ENCODE measurements at places on chromosomes 4 and X.

DNA sequence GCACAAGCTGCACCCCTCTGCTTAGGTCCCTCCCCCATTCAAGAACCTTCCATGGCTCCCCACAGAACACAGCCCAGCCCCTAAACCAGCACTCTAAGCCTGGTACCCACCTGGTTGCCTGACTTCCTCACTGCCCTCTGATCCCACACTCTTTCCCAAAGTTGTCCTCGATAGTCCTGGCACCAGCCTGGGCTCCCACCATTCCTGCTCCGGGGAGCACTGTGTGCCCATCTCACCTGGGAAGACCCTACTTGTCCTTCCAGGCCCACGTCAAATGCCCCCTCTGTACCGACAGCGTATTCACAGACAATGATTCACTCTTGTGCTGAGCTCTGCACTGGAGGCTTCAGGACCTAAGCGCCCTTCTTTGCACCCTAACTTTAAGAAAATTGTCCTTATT lies 40.1 kb downstream of the ABLIM2 start:
- DNase-seq = no peak

DNA sequence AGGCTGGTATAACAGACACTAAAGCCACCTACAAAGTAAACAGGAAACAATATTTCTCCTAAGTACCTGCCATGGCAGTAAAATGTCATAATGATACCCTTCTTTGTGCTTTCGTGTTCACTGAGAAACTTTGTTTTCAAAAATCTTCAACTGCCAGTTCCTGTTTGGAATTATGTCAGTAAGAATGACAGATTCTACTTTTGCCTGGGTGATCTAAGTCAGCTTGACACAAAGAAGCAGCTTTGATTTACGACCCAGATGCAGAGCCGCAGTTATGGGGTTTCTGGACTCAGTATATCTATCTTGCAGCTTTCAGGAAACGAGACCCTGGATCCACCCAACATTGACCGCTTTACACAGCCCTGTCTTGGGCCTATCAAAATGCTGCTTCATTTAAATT lies 71.2 kb downstream of the SNX25 start:
- peak; percentile 34 for DNase-seq

DNA sequence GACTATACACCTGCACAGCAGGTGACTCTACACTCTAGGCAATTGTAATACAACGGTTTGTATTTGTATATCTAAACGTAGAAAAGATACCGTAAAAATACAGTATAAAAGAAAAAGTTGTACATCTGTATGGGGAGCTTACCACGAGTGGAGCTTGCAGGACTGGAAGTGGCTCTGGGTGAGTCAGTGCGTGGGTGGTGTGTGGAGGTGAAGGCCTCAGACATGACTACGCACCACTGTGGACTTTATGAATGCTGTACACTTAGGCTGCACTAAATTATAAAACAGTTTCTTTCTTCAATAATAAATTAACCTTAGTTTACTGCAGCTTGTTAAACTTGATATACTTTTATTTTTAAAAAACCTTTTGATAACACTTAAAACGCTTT lies 85.0 kb upstream of the FAT1 start:
- no peak for DNase-seq

- DNase-seq = no peak
Measured at GRCh38 chrX:22603060-22603459, 330.3 kb downstream of the CBLL2 start.

DNA sequence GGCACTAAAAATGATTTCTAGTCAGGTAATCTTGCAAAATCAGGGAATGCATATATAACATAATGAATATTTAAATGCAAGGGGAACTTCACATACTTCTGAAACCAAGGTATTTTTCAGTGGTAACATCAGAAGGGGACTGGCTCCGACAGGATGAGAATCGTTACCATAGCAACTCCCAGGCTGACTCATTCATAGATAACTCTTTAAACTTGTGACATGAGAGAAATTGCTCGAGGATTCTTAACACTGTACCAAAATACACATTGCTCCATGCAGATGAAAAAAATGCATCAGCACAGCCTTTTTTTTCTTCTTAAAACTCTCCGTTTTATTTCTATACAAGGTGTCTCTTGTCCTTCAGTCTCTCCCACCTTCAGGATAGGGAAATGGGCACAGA lies 114.3 kb downstream of the GABRB1 start:
- DNase-seq = no peak

DNA sequence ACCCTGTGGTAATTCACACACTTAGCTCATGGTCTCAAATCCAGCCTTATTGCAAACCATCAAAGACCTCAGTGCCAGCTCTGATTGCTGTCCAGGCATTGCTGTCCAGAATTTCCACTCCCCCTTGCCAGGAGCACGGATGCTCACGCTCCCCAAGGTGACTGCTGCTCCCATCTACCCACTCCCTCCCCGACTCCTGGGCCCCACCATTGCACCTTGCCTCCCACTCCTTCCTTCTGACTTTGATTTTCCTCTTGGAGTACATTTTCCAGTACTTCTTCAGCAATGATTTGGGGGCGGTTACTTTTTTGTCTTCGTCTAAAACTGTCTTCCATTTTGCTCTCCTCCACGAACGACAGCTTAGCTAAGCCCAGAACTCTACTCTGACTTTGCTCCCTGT lies 11.5 kb downstream of the ZFYVE28 start:
- no peak for DNase-seq

- no peak for DNase-seq
Measured at GRCh38 chr4:40613456-40613855, 16.2 kb downstream of the RBM47 start.

DNA sequence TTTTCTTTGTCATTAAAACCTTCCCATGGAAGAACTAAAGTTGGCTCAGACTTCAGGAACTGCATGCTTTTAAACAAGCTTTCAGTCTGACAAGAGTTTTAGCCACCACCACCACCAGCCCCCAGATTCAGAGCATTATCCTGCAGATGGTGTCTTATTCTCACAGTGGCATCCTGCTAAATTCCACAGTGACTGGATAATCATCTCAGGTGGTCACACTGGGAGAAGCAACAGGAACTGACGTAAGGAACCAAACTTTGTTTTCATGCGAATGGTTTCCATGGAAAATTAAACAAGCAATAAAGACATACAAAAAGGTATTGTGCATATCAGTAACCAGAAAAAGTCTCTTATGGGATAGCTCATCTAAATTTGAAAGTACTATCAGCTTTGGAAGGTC lies 370.7 kb downstream of the FBXW7 start:
- no peak for DNase-seq

DNA sequence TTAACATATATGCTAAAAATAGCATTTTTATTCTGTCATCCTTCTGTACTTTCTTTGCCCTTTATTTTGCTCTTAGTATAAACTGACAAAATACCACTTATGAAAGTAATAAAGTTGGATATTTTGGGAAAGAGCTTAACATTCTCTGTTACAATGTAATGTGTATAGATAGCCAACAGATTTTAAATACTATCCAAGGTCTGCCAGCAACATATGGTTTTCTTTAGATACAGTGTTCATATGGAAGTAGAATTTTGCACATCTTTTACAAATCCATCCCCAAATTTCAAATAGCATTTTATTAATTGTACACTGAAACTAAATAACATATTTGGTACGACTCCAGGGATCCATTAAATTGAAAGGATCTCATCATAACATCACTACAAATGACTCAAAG lies 268.6 kb upstream of the PCDH18 start:
- no peak for DNase-seq

GRCh38 chr4:127449449-127449848 lies 183.3 kb upstream of the INTU start:
- DNase-seq = no peak

- DNase-seq = no peak
Measured at GRCh38 chrX:45083314-45083713, 117.4 kb downstream of the DIPK2B start.

DNA sequence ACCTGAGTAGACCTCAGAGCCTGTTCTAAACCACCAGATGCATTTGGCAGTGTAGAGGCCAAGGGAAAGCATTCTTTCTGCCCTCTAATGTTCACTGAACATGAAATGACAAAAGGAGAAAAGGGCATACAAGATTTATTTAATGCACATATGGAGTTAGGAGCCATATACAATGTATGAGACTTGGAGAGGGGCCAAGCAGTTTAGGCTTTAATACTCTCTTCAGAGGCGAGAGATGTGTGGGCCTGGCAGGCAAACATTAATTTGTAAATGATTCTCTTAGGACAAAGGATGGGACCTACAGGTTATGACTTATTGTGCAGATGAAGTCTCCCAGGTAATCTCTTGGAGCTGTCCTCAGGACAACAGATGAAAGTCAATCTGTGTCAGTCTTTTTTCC lies 631.9 kb downstream of the ADGRL3 start:
- no peak for DNase-seq

DNA sequence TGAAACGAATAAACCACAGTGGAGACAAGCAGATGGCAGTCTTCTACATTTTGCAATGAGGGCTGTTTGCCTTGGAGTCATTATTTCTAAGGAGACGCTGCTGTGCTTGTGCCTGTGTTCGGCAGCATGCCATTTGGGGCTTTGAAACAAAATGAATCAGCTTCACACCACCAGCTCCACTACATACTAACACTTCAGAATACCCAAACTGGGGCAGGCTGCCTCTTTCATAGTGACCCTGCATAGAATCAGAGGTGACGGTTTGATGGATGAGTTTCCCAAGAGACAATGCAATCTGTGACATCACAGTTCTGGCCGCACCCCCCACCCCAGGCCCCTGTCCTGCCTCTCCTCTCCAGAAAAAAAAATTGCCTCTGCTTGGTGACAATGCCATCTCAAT lies 57.1 kb upstream of the MID1 start:
- peak; percentile 34 for DNase-seq

GRCh38 chr4:140162596-140162995 lies 8.6 kb upstream of the MAML3 start:
- DNase-seq = no peak

- no peak for DNase-seq
Measured at GRCh38 chr4:36773467-36773866, 471.1 kb upstream of the NWD2 start.
